ENCODE measurements at places on chromosomes 16 and 17. TPM values are rescaled to one million over a fixed set of nuclear protein-coding genes. Genes with fewer than 3 reads are reported as not detected.

GRCh38 chr16:48383877-48384519, 1.2 kb downstream of the SIAH1 start:
- no peak for DNase-seq
- peak overlapping the region; percentile 92 for H3K4me3 ChIP-seq
- H3K4me1 ChIP-seq: peaks cover 34% of the 10 kb centered on the region
- no peaks in the 10 kb centered on the region for H3K27me3 ChIP-seq
- peaks cover 12% of the 10 kb centered on the region for H3K36me3 ChIP-seq

DNA sequence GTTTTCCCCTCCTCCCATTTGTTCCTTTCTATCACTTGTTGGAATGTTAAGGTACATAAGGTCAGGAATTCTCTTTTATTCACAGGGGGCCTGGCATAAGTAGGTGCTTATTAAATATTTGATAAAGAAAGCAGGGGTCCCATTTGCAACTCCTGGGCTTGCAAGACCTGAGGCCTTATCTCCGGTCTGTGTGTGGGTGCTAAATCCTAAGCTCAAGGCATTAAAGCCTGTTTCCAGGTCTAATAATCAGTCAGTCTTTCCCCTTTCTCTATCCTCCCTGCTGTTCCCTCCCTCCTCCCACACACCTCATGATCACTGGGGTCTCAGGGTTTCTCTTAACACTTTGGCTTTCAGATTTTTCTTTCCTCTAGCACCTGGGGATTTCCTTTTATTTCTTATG, 17.1 kb downstream of the NTN1 start:
- H3K4me3 ChIP-seq: no peak overlapping the region
- no peaks in the 10 kb centered on the region for H3K4me1 ChIP-seq
- peaks cover 7% of the 10 kb centered on the region for H3K36me3 ChIP-seq
- DNase-seq: no peak

GRCh38 chr16:3243882-3244281, 8.9 kb upstream of the ZNF200 start:
- H3K4me3 ChIP-seq: no peak overlapping the region
- no peaks in the 10 kb centered on the region for H3K36me3 ChIP-seq
- H3K4me1 ChIP-seq: no peaks in the 10 kb centered on the region
- DNase-seq: no peak
- peaks cover 28% of the 10 kb centered on the region for H3K27me3 ChIP-seq

Gene TBC1D28
- not detected for total RNA-seq

- H3K4me3 ChIP-seq: no peak overlapping the region
- no peak for DNase-seq
- peaks cover 13% of the 10 kb centered on the region for H3K36me3 ChIP-seq
- peaks cover 34% of the 10 kb centered on the region for H3K4me1 ChIP-seq
- no peaks in the 10 kb centered on the region for H3K27me3 ChIP-seq
Measured at GRCh38 chr16:23506606-23506994, 3.7 kb downstream of the GGA2 start.

All from type B pancreatic cell (in vitro differentiated cells).